ENCODE measurements at places on chromosomes 4 and X.
A peak's percentile ranks its signal among the peaks of the same experiment; 100 is the strongest.

DNA sequence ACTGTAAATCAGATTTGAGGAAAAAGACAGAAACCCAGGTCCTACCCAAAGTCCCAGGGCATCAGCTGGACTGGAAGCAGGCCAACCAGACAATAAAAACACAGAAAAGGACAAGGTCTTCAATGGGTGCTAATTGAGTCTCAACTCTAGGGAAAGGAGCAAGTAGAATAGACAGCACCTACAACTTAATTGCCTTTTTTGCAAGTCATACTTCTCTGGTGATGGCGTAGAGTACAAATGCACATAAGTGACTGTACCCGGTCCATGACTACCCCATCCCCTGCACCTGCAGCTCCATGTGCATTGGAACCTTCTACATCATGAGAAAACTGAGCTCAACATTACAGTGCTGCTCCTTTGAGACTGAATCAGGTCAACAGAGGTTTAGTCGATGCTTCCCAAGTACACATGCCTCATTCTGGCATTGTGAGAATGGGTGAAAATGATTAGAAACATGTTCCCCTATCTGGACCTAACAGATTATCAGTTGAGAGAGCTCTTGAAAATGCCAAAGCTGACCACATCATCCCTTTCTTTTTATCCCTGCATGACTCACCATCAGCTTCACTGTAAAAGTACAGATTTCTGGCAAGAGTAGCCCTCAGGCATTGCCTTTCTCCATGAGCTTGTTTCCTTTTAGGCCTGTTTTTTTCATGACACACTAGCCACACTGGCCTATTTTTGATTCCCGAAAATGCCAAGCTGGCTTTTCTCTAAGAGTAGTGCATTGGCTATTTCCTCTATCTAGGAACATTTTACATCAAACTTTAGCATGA, 298.3 kb downstream of the HS3ST1 start:
- H3K4me1 ChIP-seq = no peaks in the 10 kb centered on the region
- no peaks in the 10 kb centered on the region for H3K36me3 ChIP-seq
- no peak overlapping the region for H3K27ac ChIP-seq
- ATAC-seq = no peak

DNA sequence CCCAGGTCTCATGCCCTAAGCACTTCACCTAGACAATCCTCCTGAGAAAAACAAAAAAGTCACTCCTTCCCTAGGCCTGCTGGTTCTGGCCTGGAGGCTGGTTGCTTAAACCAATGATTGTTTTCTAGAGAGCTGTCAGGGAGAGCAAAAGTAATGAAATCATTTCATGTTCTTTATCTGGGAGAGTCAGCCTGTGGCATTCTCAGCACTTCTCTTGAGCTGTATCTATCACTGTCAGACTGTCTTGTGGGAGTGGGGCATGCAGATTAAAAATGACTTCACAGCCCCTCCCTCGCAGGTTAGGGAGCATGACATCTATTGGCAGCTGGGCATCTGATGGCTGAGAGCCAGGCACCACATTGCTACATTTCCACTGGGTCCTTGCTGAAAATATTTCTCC, 20.4 kb upstream of the TMEM154 start:
- ATAC-seq = no peak
- H3K36me3 ChIP-seq = no peaks in the 10 kb centered on the region
- H3K4me3 ChIP-seq = no peak overlapping the region
- no peak overlapping the region for H3K27ac ChIP-seq
- H3K4me1 ChIP-seq = peaks cover 5% of the 10 kb centered on the region

DNA sequence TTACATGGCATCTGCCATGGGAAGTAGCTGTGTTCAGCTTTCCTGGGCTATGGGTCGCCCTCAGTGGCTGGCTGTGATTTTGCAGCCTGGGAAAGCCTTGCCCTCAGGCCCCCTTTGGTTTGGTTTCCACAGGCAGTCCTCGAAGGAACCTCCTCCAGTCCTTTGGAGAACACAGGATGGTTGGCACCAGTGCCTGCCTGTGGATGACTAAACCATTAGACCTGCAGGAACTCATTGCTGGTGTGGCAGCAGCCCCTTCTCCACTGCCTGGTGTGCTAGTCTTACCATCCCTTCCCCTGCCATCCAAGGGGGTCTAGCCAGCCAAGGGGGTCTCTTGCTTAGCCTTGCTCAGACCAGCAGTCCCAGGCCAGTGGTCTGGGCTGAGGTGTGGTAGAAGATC, 71.4 kb upstream of the PJA1 start:
- no peaks in the 10 kb centered on the region for H3K27me3 ChIP-seq
- no peaks in the 10 kb centered on the region for H3K4me1 ChIP-seq
- H3K27ac ChIP-seq = no peak overlapping the region
- no peak overlapping the region for H3K4me3 ChIP-seq

DNA sequence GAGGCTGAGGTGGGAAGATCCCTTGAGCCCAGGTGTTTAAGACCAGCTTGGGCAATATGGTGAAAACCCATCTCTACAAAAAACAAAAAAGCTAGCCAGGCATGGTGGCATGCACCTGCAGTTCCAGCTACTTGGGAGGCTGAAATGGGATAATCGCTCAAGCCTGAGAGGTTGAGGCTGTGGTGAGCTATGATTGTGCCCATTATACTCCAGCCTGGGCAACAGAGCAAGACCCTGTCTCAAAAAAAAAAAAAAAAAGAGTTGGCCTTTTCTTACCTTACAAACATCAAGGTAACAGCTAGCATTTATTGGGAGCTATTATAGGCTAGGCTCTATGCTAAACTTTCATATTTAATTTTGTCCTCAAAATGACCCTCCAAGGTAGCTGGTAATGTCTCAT, 43.4 kb downstream of the PTTG2 start:
- no peak overlapping the region for H3K4me3 ChIP-seq
- no peaks in the 10 kb centered on the region for H3K4me1 ChIP-seq
- ATAC-seq = no peak
- no peaks in the 10 kb centered on the region for H3K27me3 ChIP-seq

DNA sequence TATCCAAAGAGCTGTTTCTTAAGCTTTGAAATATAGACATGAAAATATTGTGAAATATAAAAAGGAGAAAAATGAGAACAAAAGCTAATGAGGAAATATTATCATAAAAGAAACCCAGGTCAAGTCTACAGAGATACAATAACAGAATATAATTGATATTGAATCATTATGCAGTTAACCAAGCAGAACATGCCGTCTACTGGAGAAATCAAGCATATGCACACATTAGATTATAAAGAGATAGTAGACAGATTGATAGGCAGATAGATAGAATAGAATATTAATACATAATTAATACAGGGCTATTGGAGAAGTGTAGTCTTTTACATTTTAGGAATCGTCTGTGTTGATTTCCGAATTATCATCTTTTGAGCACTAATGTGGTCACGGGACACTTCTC, 208.5 kb downstream of the EPHA5 start:
- H3K27ac ChIP-seq = no peak overlapping the region
- no peaks in the 10 kb centered on the region for H3K4me1 ChIP-seq
- H3K36me3 ChIP-seq = no peaks in the 10 kb centered on the region
- no peaks in the 10 kb centered on the region for H3K27me3 ChIP-seq

GRCh38 chr4:32148111-32148666, 1428.0 kb downstream of the PCDH7 start:
- H3K4me3 ChIP-seq = no peak overlapping the region
- H3K36me3 ChIP-seq = no peaks in the 10 kb centered on the region
- no peak overlapping the region for H3K27ac ChIP-seq
- H3K4me1 ChIP-seq = no peaks in the 10 kb centered on the region
- H3K27me3 ChIP-seq = no peaks in the 10 kb centered on the region

DNA sequence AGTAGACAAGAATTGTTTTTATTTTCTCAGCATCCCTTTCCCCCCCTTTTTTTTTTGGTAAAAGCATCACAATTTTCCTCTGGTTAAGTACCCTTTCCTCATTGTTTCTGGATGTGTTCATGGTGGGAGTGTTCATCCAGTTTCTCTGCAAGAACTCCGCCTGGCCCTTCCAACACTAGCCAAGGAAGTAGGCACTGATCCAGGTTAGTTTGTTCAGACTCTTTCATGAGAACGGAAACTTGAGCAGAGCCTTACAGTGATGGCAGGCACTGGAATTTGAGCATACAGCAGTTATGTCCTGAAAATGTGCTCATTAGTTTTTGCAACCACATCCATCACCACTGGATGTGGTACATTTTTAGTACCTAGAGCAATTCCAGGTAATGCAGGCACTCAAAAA, 336.1 kb upstream of the BOD1L1 start:
- no peak for ATAC-seq
- H3K27ac ChIP-seq = no peak overlapping the region
- no peaks in the 10 kb centered on the region for H3K36me3 ChIP-seq
- H3K27me3 ChIP-seq = peaks cover 4% of the 10 kb centered on the region
- no peak overlapping the region for H3K4me3 ChIP-seq

GRCh38 chr4:99968330-99968729, 18.3 kb upstream of the H2AZ1 start:
- no peaks in the 10 kb centered on the region for H3K36me3 ChIP-seq
- no peak overlapping the region for H3K27ac ChIP-seq
- no peaks in the 10 kb centered on the region for H3K27me3 ChIP-seq
- peaks cover 5% of the 10 kb centered on the region for H3K4me1 ChIP-seq

GRCh38 chr4:20624793-20625374, 75.4 kb upstream of the PACRGL start:
- ATAC-seq = no peak
- H3K36me3 ChIP-seq = no peaks in the 10 kb centered on the region
- H3K4me1 ChIP-seq = no peaks in the 10 kb centered on the region
- peaks cover 9% of the 10 kb centered on the region for H3K27me3 ChIP-seq
- no peak overlapping the region for H3K4me3 ChIP-seq

DNA sequence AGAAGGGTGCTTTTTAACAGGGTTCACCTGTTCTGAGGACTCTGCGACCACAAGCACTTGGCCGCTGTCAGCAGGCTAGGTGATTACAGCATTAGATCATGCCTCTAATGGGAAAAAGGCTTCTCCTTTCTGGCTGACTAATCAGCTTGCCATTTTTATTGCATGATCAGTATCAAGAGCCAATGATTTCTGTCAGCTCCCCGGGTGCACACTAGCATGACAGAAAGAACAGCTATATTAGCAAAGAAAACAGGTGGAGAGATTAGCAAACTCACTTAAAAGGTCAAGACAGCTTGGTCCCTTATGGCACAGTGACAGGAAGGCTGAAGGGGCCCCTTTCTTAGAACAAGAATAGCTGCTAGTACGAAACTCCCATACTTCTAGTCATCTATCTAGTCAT, 170.0 kb downstream of the SMIM20 start:
- no peaks in the 10 kb centered on the region for H3K27me3 ChIP-seq
- H3K4me3 ChIP-seq = peak overlapping the region; percentile 75
- peaks cover 6% of the 10 kb centered on the region for H3K36me3 ChIP-seq

GRCh38 chr4:35541146-35541887, 703.0 kb downstream of the ARAP2 start:
- ATAC-seq = no peak
- no peaks in the 10 kb centered on the region for H3K36me3 ChIP-seq
- no peak overlapping the region for H3K27ac ChIP-seq
- no peaks in the 10 kb centered on the region for H3K4me1 ChIP-seq
- no peak overlapping the region for H3K4me3 ChIP-seq

DNA sequence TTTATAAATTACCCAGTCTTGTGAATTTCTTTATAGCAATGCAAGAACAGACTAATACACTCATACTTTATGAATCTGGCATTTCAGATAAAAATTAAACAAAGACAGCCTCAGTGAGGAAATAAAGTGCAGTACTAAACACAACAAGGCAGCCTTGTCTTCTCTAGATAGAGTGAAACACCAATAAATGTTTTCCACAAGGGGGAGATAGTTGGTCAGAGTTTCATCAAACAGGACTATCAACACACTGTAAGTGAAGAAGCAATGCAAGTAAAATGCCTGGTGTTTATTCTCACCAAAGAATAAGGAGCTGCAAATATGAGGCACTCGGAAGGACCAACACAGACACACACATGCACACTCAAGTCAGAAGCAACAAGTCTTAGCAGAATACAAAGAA, 62.8 kb downstream of the FAM9B start:
- H3K36me3 ChIP-seq = no peaks in the 10 kb centered on the region
- H3K27me3 ChIP-seq = no peaks in the 10 kb centered on the region
- H3K4me3 ChIP-seq = no peak overlapping the region
- ATAC-seq = peak; percentile 62

- H3K36me3 ChIP-seq = no peaks in the 10 kb centered on the region
- no peak overlapping the region for H3K4me3 ChIP-seq
- ATAC-seq = no peak
- peaks cover 14% of the 10 kb centered on the region for H3K27me3 ChIP-seq
- no peak overlapping the region for H3K27ac ChIP-seq
Observed at GRCh38 chr4:82753725-82754410, 44.7 kb downstream of the SCD5 start.

DNA sequence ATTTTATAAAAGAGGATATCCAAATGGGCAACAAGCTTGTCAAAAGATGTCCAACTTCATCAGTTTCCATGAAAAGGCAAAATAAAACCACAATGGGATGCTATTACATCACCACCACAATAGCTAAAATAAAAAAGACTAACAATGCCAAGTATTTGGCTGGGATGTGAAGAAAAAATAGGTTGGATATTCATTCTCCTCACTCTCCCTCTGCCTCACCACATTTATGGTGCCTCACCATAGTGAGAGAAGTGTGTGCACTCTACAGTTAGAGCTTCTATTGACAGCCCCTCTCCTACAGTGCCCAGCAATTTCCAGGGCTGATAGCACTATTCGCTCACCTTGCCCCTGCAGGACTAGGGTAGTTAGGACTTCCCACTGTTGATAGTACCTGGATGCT, 25.5 kb downstream of the VEGFC start:
- H3K27me3 ChIP-seq = no peaks in the 10 kb centered on the region
- H3K27ac ChIP-seq = no peak overlapping the region
- H3K4me3 ChIP-seq = no peak overlapping the region
- H3K4me1 ChIP-seq = no peaks in the 10 kb centered on the region
- no peaks in the 10 kb centered on the region for H3K36me3 ChIP-seq
- no peak for ATAC-seq

- H3K4me3 ChIP-seq = no peak overlapping the region
- H3K4me1 ChIP-seq = no peaks in the 10 kb centered on the region
- ATAC-seq = no peak
- H3K27ac ChIP-seq = no peak overlapping the region
- no peaks in the 10 kb centered on the region for H3K27me3 ChIP-seq
- H3K36me3 ChIP-seq = no peaks in the 10 kb centered on the region
Observed at GRCh38 chrX:145751943-145752342, 65.7 kb upstream of the SLITRK2 start.

DNA sequence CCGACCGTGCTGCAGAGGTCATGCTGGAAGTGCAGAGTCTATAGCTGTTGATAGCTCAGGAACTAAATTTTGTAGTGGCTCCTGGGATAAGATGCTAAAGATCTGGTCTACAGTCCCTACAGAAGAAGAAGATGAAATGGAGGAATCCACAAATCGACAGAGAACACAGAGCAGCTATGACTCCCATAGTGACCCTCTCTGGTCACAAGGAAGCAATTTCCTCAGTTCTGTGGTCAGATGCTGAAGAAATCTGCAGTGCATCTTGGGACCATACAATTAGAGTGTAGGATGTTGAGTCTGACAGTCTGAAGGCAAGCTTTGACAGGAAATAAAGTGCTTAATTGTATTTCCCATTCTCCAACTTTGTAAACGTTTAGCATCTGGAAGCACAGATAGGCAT, 8.8 kb downstream of the MANBA start:
- no peak for ATAC-seq
- H3K4me3 ChIP-seq = no peak overlapping the region
- H3K4me1 ChIP-seq = no peaks in the 10 kb centered on the region
- H3K27ac ChIP-seq = no peak overlapping the region
- no peaks in the 10 kb centered on the region for H3K36me3 ChIP-seq

All from activated T-helper 17 cell treated with anti-CD3 and anti-CD28 coated beads, Interleukin-2, amount 50 U/mL, for 72 hours (primary cell).